Naive thymus-derived CD8-positive, alpha-beta T cell (primary cell): ENCODE measurements at places on chromosomes 7 and 10.

GRCh38 chr10:90741926-90742565 is 115.8 kb downstream of the HTR7 start:
- no peak for DNase-seq

DNA sequence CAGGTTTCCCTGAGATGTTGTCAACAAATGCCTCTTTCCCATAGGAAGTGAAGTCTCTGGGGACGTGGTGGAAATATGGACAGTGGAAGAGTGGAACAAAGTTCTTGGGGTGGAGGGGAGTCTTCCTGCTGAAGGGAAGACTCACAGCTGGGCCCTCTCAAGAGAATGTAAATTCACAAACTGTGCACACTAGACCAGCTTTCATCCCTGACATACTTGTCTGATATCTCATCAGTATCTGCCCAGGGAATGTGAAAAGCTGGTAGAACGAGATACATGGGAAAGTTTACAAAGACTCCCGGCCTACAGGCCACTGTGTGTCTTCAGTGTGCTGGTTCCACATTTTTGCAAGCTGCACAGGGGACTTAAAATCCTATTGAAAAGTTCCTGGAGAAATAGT is 16.7 kb upstream of the CCDC3 start:
- DNase-seq, result no peak

GRCh38 chr10:9950070-9950469 is 1067.6 kb upstream of the CELF2 start:
- no peak for DNase-seq

GRCh38 chr7:107390916-107391315 is 78.9 kb upstream of the GPR22 start:
- no peak for DNase-seq

DNA sequence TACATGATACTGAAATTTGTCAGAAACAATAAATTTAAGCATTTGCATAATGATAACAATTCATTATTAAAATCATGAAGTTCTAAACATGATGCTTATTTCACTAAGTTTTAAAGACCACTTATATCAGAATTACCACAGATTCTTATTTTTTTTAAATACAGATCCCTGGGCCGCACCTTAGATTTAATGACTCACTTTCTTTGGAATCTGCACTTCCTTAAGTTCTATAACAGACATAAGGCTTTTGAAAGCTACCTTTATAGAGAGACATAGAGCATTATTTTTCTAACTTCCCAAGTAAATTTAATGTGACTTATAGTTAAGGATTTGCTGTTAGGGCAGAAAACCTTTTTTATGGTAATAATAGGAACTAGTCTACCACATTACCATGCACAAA is 214.9 kb downstream of the IPMK start:
- no peak for DNase-seq

- no peak for DNase-seq
These were observed 494.1 kb upstream of the SEMA3A start for GRCh38 chr7:84688671-84689070.

- DNase-seq, result no peak
These were observed 96.6 kb downstream of the SLC25A13 start for GRCh38 chr7:96225251-96225650.

- no peak for DNase-seq
These were observed 3.5 kb upstream of the MYL10 start for GRCh38 chr7:101632641-101633040.
